MV-4-11 (cell line): ENCODE measurements at places on chromosomes 11 and 22.

DNA sequence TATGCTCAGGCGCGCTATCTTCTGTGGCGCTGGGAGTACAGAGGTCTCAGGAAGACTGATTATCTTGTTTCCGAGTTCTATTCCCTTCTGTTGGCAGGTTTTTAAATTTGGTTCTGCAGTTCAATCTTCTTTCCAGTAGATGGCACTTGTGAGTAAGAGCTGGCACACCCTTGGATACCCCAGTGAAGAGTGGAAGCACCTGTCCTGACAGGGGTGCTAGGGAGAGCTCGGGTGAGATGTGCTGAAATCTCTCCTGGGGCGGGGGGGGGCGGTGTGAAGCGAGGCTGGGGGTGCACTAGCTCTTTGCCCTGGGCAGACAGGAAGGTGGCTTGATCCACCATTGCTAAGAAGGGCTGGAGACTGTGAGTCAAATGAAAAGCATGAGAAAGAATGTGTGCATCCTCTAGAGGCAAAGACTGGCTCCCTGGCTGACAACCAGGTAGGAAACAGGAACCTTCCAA, 679.9 kb upstream of the CCDC179 start:
- peak; percentile 1 for DNase-seq

GRCh38 chr22:36580846-36581245, 51.9 kb upstream of the EIF3D start:
- DNase-seq, result no peak

- no peak for DNase-seq
These were observed 2.0 kb downstream of the CREB3L1 start for GRCh38 chr11:46279126-46280099.

DNA sequence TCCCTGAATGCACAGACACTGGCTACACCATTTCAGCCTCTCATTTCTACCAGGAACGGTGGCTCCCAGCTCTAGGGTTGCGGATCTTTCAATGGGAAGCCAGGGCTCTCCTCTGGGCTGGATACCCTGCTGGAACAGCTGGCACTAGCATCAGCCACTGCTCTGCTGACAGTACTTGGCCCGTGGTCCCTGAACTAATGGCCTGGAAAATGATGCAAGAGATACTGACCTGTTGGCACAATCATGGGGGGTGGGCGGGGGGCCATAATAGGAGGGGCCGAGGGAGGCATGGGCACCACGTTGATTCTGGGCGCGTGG, 10.7 kb upstream of the TBC1D10A start:
- no peak for DNase-seq

GRCh38 chr11:74641289-74641688, 48.9 kb downstream of the POLD3 start:
- peak; percentile 32 for DNase-seq

GRCh38 chr11:100684101-100685065, 2.7 kb upstream of the ARHGAP42 start:
- DNase-seq, result no peak

GRCh38 chr11:76997512-76997911, 36.7 kb upstream of the B3GNT6 start:
- no peak for DNase-seq

DNA sequence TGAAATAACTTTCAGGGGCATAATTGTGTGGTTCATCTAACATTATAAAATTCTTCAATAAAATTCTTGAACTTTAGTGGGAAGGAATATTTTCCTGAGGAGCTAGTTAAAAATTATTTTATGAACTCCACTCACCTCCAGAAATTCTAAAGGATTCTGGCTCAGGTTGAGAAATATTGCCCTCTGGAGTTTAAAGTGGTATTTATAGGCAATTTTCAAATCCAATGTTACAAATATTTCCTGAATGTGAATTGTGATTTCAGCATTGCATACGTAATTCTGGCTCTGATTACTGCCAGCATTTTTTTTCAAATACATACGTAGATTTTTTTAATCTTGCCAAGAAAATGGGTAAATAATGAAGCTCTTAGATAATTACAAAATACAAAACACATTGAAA, 598.2 kb upstream of the ANO3 start:
- DNase-seq, result no peak

DNA sequence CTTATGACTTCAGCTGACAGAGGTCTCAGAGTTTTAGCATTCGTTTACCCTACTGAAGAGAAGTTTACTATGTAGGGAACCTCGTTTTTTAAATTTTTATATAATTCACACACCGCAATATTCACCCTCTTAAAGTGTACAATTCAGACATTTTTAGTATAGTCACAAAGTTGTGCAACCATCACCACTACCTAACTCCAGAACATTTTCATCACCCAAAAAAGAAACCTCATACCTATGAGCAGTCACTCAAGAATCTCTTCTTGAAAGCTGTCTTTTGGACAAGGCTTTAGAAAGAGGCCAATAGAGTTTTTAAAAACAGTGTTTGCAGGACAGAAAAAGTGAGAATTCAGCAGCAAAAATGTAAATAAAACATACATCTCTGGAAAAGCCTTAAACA, 39.5 kb upstream of the CLNS1A start:
- no peak for DNase-seq

DNA sequence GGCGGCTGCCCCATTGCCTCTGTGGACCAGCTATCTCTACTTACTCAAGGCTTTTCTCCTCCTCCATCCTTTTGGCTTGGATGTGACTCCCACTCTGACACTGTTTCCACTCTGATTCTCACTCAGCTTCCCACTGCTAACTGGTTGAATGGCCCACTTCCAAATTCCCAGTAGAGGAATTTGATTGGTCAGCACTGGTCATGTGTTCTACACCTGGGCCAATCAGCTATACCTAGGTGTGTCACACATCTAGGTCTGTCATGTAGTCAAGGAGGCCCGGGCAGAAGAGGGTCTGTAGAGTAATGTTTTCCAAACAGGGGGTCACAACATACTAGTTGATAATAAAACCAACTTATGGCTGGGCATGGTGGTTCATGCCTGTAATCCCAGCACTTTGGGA, 53.3 kb downstream of the TPBGL start:
- no peak for DNase-seq

DNA sequence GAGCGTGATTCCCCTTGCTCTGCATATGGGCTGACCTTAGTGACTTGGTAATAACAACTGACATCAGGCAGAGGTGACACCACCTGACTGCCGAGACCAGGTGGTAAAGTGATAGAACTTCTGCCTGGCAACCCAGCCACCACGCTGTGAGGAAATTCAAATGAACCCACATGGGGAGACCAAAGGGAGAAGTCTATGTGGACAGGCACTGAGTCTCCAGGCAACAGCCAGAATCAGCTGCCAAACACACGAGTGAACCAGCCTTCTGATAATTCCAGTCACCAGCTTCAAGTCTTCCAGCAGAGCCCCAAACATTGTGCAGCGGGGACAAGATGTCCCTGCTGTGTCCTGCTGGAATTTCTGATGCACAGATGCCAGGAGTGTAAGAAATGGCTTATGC, 29.7 kb downstream of the SPATA19 start:
- no peak for DNase-seq

DNA sequence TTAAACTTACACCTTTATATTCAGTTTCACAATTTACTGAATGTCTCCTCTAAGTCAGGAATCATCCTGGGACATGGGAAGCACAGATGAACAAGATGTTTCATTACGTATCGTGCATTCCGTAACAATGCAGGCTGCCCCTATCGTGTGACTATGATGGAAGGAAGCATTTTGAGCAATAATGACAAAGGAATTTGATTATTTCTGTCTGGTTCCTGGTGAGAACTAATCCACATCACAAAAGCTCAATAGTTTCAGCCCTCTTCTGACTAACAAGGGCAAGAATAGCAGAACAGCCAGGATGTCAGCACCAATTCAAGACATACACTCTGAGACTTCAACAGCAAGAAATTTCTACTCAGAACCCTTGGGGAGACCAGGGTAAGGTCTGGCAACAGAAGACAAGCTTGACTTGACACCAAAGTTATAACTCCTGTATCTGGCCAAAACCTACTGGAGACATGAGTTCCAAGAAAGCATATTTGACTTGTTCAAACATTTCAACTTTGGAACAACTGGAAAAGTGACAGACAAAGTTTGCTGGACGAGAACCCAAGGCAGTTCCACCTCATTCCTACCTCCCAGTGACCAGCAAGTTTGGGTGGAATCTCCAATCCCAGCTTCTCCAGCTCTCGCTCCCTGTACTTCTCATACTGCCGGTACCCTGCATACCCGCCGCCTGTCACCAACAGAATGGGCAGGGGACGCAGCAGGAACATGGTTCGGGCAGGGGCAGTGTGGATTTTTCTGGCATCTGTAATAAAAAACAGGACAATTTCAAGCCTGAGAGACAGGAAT, 14.3 kb downstream of the PISD start:
- no peak for DNase-seq

DNA sequence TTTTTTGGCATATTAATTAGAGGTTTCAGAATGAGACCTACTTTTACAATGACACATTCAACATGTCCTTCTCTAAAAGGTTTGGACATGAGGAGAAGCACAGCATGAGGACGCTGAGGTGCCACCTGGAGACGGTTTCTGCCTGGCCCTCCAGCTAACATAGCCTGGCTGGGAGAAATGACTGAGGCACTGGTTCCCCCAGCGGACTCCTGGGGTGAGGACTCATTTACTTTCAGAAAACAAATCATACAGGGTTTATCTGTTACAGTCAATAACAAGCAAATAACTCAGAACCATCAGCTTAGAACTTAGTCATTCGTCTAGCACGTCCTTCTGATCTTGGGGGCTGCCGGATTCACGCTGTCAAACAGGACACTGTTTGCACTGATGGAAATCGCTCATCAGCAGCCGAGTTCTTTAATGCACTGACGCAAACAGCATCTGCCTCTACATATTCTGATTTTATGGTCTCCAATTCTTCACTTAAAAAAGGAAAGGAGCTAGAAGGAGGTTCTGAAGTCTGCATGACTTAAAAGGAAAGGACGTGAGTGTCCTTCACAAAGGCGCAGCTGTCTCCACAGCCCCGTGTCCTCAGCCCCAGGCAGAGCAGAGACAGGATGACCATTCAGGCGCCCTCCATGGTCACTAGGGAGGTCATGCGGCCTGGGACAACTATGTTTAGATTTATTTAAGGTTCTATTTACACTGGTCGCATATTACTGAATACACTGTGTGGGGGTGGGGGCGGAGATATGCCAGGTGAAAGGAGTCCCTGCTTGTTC, 44.2 kb downstream of the CERK start:
- DNase-seq, result no peak

- no peak for DNase-seq
These were observed 6.2 kb downstream of the KCNQ1OT1 start for GRCh38 chr11:2693271-2694261.

DNA sequence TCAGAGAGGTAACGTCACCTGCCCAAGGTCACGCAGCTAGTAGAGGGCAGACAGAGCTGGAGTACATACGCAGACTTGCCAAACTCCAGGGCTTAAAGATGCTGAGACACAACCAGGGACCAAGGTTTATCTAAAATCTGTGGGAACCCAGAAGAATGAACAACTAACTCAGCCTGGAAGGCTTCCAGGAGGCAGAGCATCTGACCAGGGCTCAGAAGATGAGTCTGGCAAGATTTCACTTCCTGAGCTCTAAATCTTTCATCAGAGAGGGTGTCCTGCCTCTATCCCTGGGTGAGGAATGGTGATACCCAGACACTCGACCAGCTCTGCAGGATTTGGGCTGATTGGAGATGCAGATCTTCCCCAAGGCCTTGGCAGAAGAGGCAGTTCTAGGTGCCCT, 9.1 kb downstream of the GAL3ST1 start:
- no peak for DNase-seq

DNA sequence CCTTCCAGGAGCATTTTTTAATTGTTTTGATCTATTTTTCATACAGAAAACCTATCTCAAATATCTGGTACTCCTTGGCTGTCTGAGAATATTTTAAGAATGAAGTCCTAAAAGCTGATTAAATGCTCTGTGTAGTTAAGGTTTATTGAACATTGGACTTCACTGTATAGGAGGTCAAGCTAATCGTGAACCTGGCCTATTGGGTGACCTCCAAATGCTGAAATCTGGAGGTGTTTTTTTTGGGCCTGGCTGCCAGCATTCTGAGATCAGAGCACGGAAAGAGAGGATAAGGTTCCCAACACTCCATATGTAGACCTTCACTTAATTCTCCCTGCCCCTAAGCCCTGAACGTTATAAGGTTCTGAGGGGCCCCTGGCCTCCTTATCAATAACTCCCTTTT, 8.3 kb downstream of the IL17RA start:
- DNase-seq, result no peak

- peak; percentile 36 for DNase-seq
These were observed 37.8 kb downstream of the ARRB1 start for GRCh38 chr11:75313513-75314272.

DNA sequence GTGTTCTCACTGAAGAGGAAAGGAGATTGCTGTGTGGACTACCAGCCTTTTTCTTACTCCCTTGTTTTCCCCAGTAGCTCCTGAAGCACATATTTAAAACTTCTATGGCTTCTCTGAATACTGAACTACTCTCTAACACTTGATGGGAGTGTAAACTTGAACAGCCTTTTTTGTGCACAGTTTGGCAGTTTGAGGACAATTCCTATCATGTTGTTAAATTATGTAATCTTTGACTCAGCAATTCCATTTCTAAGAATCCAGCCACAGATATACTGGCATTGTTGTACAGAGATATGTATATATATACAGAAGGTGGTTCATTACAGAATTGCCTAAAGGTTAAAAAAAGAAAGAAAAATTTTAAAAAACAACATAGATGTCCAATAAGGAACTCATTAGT, 47.1 kb upstream of the EED start:
- DNase-seq, result peak; percentile 46

GRCh38 chr11:122791836-122792235, 46.5 kb upstream of the CRTAM start:
- no peak for DNase-seq
